ENCODE measurements at places on chromosomes 4 and X. TPM values are rescaled to one million over a fixed set of nuclear protein-coding genes. Genes with fewer than 3 reads are reported as not detected.
A peak's percentile ranks its signal among the peaks of the same experiment; 100 is the strongest.

NDP gene
- 0.26 TPM for total RNA-seq

CYSLTR1 gene
- total RNA-seq, result 6.5 TPM

PAGE2 gene
- total RNA-seq, result not detected

CFAP299 gene
- total RNA-seq, result not detected

TMSB15A gene
- 1.2 TPM for total RNA-seq

SLC10A3 gene
- 24.2 TPM for total RNA-seq

WDR17 gene
- 3.3 TPM for total RNA-seq

RHOH gene
- 4.1 TPM for total RNA-seq

MAGEA2B gene
- total RNA-seq, result not detected

MAGEB10 gene
- total RNA-seq, result not detected

SMAD1 gene
- total RNA-seq, result 40.0 TPM

ERVMER34-1 gene
- 0.13 TPM for total RNA-seq

GRCh38 chr4:24262084-24262483, 322.3 kb downstream of the DHX15 start:
- DNase-seq, result no peak

- DNase-seq, result no peak
Observed at GRCh38 chrX:15973946-15974345, 119.3 kb upstream of the AP1S2 start.

- DNase-seq, result no peak
Observed at GRCh38 chr4:130043732-130044160, 947.8 kb downstream of the C4orf33 start.

DNA sequence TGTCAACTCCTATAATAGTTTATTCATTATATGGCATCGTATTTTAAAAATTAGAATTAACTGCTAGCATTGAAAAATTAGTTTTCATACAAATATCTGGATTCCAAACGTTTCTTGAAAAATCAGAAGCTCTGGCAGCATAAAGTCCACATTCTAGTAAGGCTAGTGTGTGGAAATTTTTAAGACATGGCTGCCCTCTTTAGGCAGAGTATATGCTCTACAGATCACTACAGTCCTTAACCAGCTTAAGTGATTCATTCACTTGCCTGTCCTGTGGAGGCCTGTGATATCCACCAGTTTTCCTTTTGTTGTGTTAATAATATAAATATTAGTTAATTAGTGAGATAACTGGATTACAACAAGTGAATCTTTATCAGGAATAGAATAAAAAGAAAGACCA, 287.2 kb downstream of the OPHN1 start:
- no peak for DNase-seq

DNA sequence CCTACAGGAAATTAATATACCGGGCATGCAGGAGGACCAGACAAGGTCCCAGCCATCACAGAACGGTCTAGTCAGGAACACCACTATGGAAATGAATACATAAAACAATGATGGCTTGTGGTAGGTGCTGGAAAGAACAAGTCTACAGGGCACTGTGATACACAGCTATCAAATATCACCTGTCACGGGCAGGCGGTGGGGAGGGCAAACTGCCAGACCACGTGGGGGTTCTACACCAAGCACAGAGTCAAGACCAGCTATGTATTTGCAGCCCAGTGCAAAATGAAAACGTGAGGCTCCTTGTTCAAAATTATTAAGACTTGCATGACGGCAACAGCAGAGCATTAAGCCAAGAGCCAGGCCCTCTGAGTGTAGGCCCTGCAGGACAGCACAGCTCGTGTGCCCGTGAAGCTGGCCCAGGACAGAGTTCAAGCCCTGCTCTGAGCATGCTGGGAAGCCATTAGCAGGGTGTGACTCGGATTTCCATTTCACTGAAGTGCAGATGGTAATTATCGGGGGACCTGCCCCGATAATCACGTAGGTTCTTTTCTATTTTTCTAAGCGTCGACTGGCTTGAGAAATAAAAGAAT, 83.6 kb downstream of the JAKMIP1 start:
- no peak for DNase-seq

- no peak for DNase-seq
Observed at GRCh38 chr4:38819569-38819968, 15.0 kb upstream of the TLR1 start.

- DNase-seq, result peak; percentile 51
Observed at GRCh38 chr4:174423257-174423944, 98.9 kb downstream of the HPGD start.

GRCh38 chr4:88195328-88196012, 37.0 kb upstream of the ABCG2 start:
- no peak for DNase-seq

DNA sequence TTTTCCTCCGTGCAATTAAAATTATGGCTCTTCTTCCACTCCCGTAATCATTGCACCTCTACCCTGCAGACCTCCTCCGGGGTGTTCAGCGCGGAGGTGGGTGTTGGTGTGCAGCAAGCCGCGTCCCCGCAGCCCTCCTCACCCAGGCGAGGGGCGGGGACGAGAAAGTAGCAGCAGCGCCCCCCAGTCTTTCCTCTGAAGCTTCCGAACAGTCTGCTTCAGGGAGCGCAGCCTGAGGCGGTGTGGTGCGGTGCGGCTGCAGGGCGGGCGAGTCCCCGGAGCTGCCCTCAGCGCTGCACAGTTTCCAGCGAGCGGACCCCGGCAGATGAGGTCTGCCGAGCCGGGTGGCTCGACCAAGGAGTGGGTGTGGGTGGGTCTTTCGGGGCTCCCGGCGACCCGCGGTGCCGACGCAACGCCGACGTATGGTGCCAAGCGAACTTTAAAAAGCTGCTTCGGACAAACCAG, at the start of gene FRAS1:
TSS of gene FRAS1 (plus strand) at position 189 of the 465 bp plus-strand sequence. CDS start 687 bp downstream, outside the sequence.
- DNase-seq, result peak; percentile 34

- no peak for DNase-seq
Observed at GRCh38 chr4:64713256-64713840, 304.1 kb upstream of the TECRL start.

DNA sequence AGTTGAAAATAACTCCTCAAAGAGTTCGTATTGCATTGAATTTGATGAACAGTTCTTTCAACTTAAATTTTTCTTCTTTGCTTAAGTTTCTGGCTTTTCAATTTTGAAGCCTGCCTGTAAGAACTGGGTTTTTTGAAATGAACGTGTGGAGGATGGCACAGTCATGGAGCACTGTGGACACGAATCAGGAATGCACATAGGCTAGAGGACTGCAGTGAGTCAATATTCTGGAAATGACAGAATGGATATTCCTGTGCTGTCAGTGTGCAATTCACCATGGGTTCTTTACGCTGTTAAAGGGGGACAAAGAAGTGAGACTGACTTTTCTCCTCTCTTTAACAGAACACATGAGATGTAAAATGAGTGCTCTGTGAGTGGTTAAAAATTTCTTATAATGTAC, 368.0 kb upstream of the AGA start:
- no peak for DNase-seq

DNA sequence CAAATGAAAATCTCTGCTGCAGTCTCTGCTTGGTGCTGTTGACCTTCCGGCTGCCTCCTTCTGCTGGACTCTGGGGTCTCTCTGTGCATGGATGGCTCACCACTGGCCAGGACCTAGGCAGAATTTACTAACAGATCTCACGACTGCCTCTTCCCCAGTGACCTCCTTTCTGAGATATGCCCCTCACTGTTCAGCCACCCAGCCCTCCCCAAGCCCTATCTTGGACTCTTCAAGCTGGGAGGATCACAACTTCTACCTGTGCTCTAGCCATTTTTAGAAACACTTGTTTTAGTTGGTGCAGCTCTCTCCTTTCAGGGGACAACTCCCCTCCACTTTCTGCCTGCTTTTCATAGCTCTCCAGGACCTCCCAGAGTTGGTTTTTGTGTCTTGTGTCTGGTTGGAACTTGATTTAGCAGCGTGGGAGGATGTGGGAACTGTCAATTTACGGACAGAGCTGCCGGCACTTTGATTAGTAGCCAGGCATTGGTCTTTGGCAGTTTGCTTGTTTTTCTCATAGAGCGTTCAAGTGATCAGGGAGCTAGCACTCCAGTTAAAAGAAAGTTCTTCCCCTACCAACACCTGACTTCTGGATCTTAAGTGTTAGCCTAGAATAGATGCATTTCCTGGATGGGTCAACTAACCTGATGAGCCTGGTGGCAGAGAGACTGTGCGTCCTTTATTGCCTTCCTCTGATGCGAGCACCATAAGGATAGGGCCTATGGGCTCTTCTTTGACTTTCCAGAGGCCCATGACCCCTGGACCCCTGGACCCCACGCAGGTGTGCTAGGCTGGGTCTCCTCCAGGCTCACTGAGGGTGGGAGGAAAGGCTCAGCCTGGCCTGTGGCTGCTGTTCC, 6.5 kb downstream of the RGS12 start:
- DNase-seq, result peak; percentile 23

DNA sequence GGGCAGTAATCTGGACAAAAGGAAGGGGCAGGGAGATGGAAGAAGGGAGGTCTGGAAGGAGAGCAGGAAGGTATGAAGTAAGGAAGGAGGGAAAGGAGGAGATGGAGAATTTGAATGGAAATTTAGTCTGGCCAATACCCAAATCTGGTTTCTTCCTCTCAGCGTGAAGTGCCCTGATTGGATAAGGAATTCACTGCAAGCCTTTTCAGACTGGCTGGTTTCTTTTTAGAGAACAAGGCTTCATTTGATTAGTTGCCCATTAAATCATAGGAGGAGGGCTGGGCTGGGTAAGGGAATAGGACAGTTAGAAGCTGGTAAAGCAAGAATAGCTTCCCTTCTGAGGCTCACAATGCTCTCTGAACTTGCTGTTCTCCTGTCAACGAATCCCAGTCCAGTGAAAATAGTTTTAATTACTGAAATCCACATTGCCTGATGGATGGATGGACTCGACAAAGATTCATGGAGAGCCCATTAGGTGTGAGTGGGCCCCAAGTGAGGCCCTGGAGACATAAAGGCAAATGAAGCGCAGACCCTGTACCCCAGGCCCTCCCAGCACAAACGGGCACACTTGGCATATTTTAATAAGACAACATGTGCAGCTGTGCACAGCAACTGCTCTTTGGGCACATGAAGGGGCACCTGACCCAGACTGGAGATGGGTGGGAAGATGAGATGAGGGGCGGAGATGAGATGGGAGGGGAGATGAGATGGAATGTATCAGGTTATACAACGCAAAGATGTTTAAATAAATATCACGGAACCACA, 347.1 kb upstream of the GATB start:
- no peak for DNase-seq

Data from aorta (tissue), 5 donors.